Stimulated activated CD4-positive, alpha-beta T cell treated with anti-CD3 and anti-CD28 coated beads, Interleukin-1b, Interleukin-23, amount 100 ng/mL, for 4 hours (primary cell): ENCODE measurements at places on chromosomes 7 and 10.

- DNase-seq: no peak
These were observed 106.0 kb downstream of the CXCL12 start for GRCh38 chr10:44278837-44279324.

- no peak for DNase-seq
These were observed 26.8 kb downstream of the TACR2 start for GRCh38 chr10:69389827-69390490.

DNA sequence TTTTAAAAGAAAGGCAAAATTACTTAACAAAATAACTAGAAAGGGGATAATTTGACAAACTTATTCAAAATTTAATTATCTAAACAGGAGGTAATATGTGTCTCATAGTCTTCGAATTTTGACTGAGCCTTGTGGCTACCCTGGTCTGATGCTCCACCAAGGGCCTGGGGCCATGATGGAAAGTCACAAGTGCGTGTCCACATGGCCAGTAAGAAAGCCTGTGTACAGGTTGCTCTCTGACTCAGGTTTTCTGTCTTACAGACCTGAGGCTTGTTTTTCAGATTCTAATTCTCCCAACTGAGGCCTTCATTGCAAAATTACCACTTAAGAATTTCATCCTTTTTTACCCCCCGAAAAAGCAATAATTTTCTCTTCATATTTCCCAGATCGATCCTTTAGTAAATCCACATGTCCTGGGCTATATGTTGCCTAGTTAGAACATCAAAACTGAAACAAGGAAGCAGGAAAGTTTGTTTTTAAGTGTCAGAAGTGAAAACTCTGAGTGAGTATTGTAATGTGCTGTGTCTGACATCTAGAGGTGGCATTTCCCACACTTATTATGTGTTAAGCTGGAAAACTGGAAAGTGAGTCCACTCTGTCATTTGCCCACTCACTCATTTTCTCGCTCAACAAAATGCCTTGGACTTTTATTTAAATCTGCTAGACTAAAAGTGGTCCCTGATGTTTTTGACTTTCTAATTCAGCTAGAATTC lies 10.0 kb downstream of the CYP3A43 start:
- no peak for DNase-seq

DNA sequence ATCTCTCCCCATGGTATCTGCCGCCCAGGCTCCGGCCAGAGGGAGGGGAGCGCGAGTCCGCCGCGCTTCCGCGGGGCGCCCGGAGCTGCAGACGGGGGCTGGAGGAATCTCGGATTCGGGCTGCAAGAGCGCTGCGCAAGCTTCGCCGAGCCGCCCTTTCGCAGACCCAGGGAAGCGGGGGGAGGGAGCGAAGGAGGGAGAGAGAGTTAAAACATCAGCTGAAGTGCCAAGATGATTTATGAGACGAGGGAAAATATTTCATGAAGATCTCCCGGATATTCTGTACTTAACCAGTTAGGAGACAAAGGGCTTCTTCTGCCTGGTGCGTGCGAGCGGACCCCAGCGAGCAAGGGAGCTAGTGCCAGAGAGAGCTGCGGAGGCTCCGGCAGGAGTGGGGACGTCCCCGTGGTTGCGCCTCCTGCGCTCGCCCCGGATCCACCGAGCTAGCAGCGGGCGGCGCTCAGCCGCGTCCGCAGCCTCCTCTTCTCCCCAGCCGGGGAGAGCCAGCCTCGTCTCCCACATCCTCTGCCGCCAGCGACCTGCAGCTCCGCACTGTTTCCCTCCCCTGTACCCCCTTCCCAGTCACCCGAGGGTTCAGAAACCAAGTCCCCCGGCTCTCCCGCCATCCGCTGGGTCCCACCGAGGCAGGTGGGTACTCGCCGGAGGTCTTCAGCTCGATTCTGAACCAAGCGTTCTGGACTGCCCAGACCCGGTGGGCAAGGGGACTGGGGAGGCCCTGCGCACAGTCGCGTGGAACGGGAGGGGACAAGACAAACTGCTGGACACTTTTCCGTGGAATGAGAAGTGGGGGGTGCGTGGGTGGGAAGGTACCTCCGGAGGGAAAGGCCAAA lies 1.0 kb upstream of the PAX2 start:
- DNase-seq: no peak

DNA sequence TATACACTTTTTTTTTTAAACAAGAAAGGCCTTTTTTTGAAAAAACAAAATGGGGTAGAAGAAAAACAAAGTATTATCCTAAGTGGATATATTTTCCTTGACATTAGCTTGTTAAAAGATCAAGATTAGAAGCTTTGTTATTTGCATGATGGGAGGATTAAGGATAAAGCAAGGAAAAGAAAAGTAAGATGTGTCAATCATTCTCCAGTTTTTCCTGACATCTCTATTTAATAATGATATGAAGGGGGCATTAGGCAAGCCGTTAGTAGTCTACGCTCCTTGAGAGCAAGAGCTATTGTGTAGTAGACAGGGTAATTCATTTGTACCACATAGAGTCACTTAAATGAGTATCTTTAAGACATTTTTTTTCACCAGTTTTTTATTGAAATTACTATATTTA lies 137.6 kb downstream of the RNF133 start:
- no peak for DNase-seq

DNA sequence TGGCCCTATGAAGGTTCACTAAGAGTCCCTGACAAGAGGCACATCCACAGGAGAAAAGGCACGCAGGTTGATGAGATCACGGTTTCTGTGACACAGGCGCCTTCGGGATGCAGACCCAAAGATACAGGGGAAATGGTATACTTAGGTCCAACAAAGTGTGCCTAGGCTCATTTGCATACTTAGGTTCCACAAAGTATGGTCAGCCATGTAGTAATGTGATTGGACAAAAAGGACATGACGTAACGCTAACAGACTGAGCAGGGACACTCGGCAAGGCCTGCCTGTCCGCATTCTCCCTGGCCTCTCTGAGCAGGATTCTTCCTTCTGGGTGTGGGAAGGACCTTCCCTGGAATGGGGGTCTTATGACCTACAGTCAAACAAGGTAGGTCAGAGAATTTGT lies 190.6 kb downstream of the CELF2 start:
- no peak for DNase-seq

DNA sequence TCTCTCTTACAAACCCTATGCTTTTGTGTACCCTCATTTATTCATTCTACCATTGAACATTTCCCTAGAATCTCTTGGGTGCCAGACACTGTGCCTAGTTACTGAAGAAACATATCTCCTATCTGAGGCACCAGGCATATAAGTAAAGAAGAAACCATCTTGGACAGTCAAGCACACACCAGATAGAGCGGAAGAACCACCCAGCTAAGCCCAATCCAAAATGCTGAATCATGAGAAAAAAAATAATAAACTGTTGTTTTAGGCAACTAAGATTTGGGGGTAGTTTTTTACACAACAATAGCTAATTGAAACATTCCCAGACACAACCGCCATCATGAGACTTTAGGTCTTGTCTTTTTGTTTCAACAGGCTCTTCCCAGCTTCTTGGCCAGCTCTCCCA lies 102.3 kb upstream of the TCF7L2 start:
- DNase-seq: no peak

DNA sequence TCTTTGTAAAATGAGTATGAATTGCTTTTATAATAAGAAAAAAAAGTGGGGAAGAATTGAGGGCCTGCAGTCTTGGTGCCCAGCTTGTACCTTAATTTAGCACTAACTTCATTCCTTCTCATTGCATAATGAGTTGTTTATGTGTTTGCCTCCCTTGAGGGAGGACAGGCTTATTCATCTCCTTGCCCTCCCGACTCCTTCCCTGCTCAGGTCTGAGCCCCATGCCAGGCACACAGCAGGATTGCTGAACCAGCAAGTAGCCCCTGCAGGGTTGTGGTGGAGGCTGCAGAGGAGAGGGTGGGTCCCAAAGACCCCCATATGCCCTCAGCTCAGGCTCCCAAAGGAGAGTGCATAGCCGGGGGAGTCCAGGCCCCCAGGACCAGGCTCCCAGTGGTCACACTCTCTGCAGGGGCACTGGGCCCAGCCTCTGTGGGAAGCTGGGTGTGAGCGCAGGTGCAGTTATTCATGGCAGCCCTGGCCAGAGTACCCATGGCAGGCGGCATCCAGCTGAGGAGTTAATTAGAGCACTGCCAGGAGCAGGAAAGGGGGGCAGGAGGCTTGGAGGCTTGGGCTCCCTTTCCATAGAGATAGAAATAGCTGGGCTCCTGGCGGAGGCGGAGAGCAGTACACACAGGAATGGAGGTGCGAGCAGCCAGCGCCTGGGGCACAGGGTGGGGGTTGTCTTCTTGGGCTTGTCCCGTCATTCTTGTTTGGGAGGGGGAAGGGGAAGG lies 28.2 kb upstream of the GOLGA7B start:
- DNase-seq: no peak

GRCh38 chr10:36063396-36063795 lies 421.3 kb upstream of the FZD8 start:
- no peak for DNase-seq

DNA sequence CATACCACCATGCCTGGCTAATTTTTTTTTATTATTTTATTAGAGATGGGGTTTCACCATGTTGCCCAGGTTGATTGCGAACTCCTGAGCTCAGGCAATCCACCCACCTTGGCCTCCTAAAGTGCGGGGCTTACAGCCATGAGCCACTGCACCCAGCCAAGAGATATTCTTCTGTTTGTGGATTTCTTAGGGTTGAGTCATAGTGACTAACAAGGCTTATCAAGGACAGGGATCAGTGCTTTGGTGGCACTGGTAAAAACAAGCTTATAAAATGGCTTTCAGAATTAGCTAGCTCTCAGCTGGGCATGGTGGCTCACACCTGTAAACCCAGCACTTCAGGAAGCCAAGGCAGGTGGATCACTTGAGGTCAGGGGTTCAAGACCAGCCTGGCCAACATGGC lies 122.4 kb downstream of the ZNF248 start:
- DNase-seq: no peak

DNA sequence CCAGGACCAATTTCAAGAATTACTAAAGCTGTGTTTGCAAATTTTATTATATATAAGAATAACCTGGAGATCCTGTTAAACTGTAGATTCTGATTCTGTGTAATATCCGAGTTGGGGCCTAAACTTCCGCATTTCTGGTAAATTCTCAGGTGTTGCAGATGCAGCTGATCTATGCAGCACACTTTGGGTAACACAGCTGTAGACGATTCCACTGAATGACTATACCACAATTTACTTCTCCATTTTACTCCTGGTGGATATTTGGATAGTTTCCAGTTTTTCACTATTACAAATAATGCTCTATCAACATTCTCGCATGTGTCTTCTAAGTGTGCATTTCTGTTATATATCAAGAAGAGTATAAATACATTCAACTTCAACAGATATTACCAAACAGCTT lies 7.5 kb downstream of the GDI2 start:
- DNase-seq: no peak

DNA sequence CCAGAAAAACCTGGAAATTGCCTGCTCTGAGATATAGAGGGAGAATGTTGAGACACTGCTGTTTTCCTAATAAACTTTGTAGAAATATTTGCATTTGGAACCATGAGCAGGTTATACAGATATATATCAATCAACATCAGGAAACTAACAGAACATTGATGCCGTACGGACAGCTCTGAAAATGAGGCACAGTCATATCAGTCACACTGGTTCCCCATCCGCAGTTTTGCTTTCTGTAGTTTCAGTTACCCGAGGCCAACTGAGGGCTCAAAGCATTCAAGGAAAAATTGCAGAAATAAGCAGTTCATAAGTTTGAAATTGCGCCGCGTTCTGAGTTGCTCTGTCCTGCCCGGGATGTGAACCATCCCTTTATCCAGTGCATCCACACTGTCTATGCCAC lies 137.9 kb downstream of the KLF6 start:
- DNase-seq: no peak

DNA sequence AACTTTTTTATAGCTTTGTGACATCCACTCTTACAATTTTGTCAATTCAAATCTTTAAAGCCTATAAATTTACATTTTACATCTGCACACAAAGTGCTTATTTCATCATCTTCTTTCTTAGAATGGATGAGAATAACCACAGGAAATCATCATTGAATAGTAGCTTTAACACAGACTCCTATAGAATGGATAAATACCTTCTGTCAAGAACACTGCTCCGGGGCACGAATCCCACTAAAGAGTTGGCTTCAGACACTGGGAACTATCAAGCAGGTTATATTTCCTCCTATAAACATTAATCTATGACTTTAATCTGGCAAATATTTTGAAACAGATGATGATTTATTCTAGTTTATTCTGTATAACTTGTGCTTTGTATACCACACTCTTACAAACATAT lies 269.7 kb upstream of the TPK1 start:
- DNase-seq: no peak

GRCh38 chr7:101170617-101171441 lies 5.5 kb upstream of the VGF start:
- no peak for DNase-seq

GRCh38 chr10:113880236-113880635 lies 25.8 kb downstream of the NHLRC2 start:
- no peak for DNase-seq

GRCh38 chr10:12056748-12057147 lies 12.0 kb upstream of the DHTKD1 start:
- DNase-seq: no peak

GRCh38 chr10:72095195-72095594 lies 6.8 kb upstream of the SPOCK2 start:
- DNase-seq: no peak

- DNase-seq: no peak
These were observed 56.4 kb downstream of the TLL2 start for GRCh38 chr10:96457341-96457740.

DNA sequence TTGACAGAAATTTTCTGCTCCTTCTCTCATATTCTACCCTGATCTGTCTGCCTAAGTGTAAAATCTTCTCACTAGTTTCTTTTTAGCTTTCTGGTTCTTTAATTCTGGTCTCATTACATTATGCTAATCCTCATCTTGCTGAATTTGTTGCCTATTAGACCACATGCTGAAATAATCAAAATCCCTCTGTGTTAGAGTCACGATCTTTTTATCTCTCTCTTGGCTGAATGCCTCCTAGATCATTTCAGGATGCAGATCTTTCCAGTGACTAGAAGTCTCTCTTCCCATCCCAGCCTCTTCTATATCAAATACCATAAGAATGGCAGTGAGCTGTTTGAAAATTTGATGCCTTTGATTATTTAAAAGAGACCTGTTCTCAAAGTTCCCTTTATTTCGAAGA lies 661.9 kb downstream of the SORCS1 start:
- DNase-seq: no peak

DNA sequence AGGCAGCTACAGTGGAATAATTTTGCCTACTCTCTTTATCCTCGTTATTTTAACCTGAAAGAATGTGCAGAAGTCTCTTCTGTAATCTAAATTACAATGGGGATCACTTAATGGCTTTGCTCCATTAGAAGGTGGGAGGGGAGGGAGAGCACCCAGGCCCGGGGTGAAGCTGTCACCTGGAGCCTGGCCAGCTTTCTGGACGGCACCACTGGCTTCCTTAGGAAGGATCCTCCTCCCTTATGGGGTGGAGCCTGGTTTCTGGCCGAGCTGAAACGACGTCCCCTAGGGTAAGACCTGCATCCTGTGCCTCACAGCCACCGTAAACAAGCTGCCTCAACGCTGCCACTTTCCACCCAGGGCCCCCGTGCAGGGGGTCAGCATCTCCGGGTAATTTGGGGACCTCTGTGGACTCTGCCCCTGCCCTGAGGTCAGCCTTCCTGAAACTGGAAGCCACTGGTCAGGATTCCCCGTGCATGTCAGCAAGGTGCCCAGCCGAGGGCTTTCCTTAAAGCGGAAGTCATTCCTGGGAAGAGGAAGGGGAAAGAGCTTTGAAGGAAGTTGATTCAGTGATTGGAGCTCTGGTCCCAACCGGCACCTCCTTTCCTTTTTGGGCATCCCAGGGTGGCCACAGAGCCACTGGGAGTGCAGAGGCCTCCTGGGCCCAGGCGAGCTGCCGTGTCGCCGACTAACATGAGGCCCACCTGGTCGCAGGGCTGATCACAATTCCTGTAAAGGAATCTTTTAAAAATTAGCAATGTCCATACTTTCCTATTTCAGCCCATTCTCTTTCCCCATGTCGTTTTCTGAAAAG lies 569.1 kb downstream of the DNAJB6 start:
- DNase-seq: no peak
